CD8-positive, alpha-beta memory T cell (primary cell): ENCODE measurements at places on chromosomes 6 and 20.

DNA sequence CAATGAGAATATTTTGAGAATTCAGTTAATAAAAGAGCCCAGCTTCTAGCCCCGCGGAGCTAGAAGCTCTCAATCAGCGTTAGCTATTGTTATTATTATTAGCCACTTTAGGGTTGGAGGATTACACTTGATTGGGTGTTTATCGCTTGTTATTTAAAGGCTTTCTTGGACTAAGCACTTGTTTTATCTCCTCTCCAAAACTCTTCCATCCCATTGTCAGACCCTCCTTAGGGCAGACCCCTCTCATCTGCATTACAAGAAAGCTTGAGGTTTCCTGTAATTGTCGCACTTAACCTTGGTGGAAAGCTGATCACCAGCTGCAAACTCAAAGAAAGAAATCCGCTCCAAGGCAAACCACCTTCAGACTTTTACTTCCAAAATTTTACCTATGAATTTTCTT lies 4.8 kb downstream of the DPPA5 start:
- DNase-seq = no peak

DNA sequence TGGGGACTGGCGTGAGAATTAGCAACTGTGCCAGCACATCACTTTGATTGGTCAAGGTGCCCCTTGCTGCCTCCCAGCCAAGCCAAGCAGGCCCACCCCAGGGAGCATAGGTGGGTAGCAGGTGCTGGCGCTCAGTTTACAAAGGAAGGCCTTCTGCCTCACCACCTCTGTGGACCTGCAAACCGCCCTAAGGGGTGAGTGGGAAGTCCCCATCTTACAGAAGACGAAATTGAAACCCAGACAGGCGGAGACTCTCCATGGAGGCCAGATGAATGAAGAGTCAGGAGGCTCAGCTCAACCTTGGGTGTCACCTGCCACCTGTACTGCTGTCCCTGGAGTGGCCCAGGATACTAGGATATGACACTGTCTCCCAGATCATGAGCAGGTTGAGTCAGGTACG lies 21.5 kb upstream of the MAS1L start:
- no peak for DNase-seq

DNA sequence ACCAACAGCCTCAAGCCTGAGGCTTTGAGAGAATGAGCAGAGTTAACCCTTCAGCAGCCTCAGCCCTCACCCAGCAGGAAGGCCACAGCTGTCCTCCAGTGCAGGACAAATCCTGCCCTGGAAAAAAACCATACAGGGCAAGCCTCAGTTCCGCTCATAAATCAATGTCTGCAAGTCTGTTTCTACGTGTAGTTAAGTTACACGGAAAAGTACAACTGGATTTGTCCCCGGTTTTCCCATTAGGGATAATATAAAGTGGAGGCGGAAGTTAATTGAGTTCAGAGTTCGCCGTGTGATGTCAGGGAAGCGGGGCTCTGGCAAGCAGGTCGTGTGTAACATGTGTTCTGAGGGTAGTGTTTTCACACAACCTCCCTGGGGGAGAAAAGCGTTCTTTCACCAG lies 44.2 kb upstream of the EYA2 start:
- no peak for DNase-seq

DNA sequence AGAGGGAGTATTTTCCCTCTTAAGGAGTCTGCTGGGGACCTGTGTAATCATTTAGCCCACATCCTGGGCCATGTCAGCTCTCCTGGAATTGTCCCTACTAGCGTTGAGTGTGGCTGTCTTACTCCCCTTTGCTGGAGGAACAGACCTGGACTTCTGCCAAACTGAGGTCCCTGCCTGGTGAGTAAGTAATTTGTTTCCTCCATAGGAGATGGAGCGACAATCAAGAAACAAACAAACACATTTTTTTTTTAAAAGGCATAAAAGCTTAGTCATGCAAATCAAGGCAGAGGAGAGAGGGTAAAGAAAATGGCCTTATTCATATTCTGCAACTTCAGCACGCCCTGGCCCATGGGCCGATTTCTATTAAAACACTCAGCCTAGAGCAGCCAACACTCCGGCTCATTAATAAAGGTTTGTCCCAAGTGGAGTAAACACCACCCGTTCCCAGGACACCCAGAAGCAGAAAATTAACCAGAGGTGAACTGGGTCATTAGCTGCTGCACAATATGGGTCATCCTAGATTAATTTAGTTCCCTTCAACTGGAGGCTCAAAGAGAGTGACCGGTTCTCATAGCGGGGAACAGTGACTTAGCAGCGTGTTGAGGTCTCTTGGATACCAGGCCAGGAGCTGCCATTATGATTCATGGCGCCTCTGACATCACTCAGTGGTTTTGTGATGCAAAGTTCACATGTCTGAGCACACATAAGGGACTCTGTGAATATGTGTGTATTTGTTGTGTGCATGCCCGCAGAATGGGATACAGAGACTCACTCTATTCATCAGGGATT lies 165.0 kb upstream of the SULF2 start:
- no peak for DNase-seq

- DNase-seq = no peak
These were observed 21.1 kb downstream of the FOXC1 start for GRCh38 chr6:1630771-1631217.

DNA sequence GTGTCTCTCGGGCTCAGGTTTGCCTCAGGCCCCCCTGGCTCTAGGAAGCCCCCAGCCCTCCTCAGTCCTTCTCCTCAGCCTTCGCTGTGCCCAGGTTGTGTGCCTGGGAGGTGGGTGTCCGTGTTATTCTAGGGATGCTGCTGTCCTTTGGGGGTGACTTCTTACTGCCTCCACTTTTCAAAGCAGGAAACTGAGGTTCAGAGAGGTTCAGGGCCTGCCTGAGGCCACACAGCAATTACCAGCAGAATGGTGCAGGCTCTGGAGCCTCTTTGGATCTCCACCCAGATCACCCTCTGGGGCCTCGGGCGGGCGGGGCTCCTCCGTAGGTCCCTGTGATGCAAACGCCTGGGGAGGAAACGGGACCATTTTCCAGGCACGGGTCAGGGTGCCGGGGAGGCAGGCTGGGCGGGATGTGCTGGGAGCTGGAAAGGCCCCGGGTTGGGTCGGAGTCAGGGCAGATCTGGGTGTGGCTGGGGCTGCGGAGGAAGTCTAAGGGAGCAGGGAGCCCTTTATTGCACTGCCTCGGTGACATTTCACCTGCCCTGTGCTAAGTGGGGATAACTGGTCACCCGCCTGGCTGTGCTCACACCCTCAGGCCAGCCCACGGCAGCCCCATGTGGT lies 23.2 kb downstream of the GATA5 start:
- no peak for DNase-seq

DNA sequence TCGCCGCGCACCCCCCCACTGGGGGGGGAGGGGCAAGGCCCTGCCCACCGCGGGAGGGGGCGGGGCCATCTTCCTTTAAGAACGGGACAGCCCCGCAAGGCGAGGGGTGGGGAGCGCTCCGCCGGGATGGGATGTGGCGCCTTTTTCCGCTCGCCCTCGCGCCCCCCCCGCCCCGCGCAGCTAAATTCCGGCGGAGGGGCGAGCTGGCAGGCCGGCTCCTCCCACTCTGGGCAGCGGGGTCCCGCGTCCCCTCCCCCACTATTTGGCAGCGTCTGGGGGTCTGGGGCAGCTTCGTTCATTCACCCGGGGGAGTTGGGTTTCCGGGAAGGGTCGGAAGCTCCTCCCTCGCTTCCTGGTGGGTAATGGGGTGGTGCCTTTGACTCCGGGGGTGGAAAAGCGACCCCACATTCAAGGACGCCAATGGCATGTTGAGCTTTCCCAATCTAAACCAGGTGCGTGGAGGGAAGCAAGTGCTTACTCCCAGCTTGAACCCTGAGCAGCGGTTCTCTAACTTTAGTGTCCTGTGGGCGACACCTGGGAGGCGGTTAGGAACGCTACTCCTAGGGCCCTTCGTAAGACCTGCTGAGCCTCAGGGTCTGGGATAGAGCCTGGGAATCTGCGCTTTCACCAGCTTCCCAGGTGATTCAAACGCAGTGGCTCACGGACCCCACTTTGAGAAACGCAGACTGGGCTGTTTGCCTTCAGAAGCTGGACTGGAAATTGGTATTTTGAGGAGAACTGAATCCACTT lies 927 bp downstream of the ASXL1 start:
- DNase-seq = peak; percentile 82

GRCh38 chr20:12112665-12113064 lies 195.0 kb downstream of the BTBD3 start:
- no peak for DNase-seq

DNA sequence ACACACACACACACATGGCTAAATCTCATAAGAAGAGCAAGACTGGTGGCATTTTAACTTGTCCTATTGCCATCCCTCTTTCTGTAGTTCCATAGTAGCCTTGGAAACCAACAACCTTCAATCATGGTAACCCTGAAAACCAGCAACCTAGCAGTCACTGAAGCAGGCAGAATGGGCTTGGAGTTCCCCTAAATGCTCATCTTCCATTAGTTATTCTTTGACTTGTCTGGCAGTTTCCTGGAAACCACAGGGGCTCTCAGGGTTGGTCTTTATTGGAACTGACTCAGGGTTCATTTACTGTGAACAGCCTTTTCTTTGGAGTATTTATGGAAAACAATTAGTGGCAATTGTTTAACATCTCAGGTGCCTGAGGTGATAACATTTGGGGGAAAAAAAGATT lies 19.4 kb upstream of the BRPF3 start:
- no peak for DNase-seq

- DNase-seq = no peak
These were observed 29.2 kb downstream of the ISM1 start for GRCh38 chr20:13250251-13250650.

DNA sequence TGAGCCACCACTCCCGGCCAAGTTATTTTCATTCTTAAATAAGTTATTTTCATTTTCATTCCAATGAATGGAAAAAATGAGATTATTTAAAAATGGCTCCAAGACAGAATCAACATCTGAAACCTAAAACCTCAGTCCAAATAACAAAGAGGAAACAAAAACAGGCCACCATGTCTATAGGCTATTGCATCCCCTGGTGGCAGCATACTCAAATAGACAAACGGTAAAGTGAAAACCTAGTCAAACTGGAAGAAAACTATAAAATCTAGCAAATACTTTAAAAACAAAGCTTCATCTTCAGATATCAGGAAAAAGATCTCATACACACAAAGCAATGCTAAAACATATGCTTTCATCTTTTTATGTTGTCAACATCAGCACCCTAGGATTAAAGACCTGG lies 20.9 kb downstream of the IL17A start:
- no peak for DNase-seq

- DNase-seq = no peak
These were observed 97.2 kb downstream of the DACT2 start for GRCh38 chr6:168222115-168223043.

GRCh38 chr6:36719126-36719525 lies 21.5 kb downstream of the RAB44 start:
- no peak for DNase-seq

- DNase-seq = no peak
These were observed 567.4 kb upstream of the CITED2 start for GRCh38 chr6:139941826-139942225.

DNA sequence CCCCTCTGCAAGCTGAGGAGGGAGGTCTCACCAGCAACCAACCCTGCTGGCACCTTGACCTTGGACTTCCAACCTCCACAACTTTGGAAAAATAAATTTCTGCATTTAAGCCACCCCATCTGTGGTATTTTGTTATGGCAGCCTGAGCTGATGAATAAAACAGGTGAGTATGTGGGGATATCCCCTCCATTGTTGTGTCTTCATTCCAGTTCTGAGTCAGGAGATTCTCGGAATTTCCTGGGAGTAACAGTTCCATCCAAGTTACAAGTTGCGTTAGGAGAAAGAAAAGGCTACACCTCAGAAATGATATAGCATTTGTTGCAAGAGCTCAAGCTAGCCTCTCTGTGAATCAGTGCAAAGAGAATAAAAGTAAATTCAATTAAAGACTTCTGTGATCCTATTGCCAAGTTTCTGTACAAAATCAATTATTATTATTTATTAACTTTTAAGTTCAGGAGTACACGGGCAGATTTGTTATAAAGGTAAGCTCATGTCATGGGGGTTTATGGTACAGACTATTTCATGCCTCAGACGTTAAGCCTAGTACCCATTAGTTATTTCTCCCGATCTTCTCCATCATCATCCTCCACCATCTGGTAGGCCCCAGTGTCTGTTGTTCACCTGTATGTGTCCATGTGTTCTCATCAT lies 153.0 kb downstream of the NKAIN2 start:
- no peak for DNase-seq

- DNase-seq = no peak
These were observed 59.1 kb downstream of the KIF16B start for GRCh38 chr20:16514140-16514539.

DNA sequence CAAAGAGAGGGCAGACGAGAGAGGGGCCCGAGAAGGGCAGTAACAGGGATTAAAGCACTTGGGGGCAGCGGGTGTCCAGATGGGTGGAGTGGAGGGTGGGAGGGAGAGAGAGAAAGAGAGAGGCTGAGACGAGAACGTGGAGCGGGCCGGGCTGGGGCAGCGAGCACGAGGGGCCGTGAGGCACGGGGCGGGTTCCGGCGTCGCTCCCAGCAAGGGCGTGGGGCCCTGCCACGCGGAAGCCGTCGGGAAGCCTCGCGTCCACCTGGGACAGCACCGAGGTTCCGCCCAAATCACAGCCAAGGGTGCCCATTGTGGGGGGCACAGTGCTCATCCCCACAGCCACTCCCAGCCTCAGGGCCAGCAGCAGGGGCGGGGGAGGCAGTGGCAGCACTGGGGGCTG lies 49.8 kb downstream of the KCNQ2 start:
- no peak for DNase-seq

GRCh38 chr20:22691369-22692118 lies 107.2 kb upstream of the FOXA2 start:
- DNase-seq = no peak

DNA sequence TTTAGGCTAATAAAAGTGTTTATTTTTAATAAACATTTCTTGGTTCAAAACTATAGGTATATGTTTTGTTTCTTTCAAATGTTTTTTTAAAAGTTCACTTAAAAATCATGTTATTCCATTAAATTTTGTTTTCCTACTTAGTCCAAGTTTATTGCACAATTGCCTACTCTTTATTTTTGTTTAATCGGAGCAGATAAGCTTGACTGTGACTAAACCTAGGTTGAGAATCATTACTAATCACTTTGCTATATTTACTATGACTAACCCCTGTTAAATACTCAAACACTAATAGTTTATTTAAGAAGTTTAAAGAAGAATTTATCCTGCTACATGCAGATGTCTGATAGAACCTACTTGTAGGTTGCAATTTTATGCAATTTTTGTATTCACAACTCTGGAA lies 18.8 kb downstream of the MAP3K4 start:
- no peak for DNase-seq

GRCh38 chr6:4574007-4574406 lies 202.2 kb upstream of the CDYL start:
- DNase-seq = no peak

GRCh38 chr6:34073540-34073939 lies 72.3 kb downstream of the GRM4 start:
- DNase-seq = no peak
